Testis (tissue), 5 donors: ENCODE measurements at places on chromosomes 13 and 19. TPM values are rescaled to one million over a fixed set of nuclear protein-coding genes. Genes with fewer than 3 reads are reported as not detected.

Gene NEK3
- total RNA-seq, result 41.3 TPM

Gene CCNA1
- 48.9 TPM for total RNA-seq

Gene NCR1
- total RNA-seq, result 0.31 TPM

Gene ZNF442
- total RNA-seq, result 4.9 TPM

Gene KIR2DL3
- total RNA-seq, result not detected

Gene PDX1
- total RNA-seq, result 0.24 TPM

Gene SMAD9
- total RNA-seq, result 10.9 TPM

DNA sequence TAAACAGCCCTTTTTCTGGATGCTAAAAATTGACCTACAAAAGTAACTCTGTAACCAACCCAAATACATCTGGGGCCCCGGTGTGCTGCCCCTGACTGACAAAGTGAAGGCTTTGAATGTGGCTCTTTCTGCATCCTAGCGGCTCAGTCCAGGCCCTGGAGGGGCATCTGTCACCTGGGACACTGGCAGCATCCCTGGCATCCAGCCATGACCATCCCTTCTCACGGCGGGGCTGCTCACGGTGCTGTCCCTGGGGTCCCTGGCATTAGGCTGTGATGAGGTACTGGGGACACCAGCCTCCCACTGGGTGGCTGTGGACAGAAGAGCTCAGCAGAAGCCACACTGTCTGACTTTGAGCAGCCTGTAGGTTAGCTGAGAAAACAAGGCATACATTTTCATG lies 34.3 kb downstream of the BICRA start:
- H3K27me3 ChIP-seq, result no peaks in the 10 kb centered on the region
- peaks cover 9% of the 10 kb centered on the region for H3K4me1 ChIP-seq
- no peak overlapping the region for H3K27ac ChIP-seq
- no peak for DNase-seq

GRCh38 chr13:73683746-73684145 lies 450.5 kb downstream of the KLF12 start:
- H3K27ac ChIP-seq, result no peak overlapping the region
- H3K4me1 ChIP-seq, result no peaks in the 10 kb centered on the region

DNA sequence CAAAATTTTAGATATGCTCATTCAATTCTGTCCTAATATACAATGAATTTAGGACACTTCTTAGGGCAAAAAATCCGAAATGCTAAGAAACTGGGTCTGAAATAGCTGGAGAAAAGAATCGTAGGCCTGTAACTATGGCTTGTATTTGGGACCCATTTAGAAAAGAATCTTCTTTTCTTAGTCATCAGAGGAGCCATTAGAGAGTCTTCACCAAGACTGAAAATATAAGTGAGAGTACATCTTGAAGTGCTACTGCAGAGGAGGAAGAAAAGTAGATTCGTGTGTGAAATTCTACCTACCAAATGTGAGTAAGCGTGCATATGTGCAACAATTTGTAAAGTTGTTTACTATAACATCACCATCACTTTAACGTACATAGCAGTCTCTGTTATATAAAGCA lies 8.8 kb upstream of the DACH1 start:
- no peak overlapping the region for H3K4me3 ChIP-seq
- no peaks in the 10 kb centered on the region for H3K27me3 ChIP-seq
- no peaks in the 10 kb centered on the region for H3K36me3 ChIP-seq
- no peak for DNase-seq

DNA sequence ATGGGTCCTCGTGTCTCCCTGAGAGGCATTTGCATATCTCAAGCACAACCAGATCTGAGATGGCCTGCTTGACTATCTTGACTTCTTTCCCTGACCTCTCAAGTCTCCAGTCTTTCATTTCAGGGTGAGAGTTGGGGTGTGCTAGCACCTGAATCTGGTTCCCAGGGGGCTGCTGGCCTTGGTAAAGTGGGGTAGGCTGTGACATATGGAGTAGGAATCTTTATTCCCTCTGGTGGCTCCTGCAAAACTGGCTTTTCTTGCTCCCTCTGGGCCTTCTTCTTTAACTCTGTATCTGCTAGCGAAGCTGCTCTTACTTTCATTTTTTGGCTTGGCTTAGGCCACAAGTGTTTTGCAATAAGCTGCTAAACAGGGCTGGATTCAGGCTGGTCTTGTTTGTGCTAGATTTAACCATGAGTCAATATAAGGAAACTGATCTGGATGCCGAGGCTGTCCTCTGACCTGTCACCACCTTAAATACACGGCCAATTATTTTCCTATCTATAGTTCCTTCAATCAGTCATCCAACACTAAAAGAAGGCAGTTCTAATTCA lies 42.3 kb downstream of the ZNF493 start:
- H3K4me1 ChIP-seq, result peaks cover 19% of the 10 kb centered on the region
- H3K4me3 ChIP-seq, result no peak overlapping the region
- no peaks in the 10 kb centered on the region for H3K27me3 ChIP-seq
- DNase-seq, result no peak

GRCh38 chr13:73985783-73986182 lies 148.4 kb downstream of the KLF12 start:
- H3K27me3 ChIP-seq, result no peaks in the 10 kb centered on the region
- H3K4me1 ChIP-seq, result peaks cover 4% of the 10 kb centered on the region
- no peak overlapping the region for H3K27ac ChIP-seq
- H3K4me3 ChIP-seq, result no peak overlapping the region
- no peak for DNase-seq

- peaks cover 17% of the 10 kb centered on the region for H3K4me1 ChIP-seq
- no peak for DNase-seq
- H3K36me3 ChIP-seq, result no peaks in the 10 kb centered on the region
- H3K27me3 ChIP-seq, result no peaks in the 10 kb centered on the region
- H3K4me3 ChIP-seq, result no peak overlapping the region
Observed at GRCh38 chr13:111974341-111974640, 92.7 kb upstream of the SOX1 start.

GRCh38 chr13:51235756-51236490 lies 13.7 kb downstream of the FAM124A start:
- H3K4me3 ChIP-seq, result no peak overlapping the region
- peaks cover 9% of the 10 kb centered on the region for H3K4me1 ChIP-seq
- no peaks in the 10 kb centered on the region for H3K36me3 ChIP-seq
- no peak for DNase-seq
- H3K27ac ChIP-seq, result no peak overlapping the region

- no peak overlapping the region for H3K4me3 ChIP-seq
- DNase-seq, result no peak
- no peaks in the 10 kb centered on the region for H3K27me3 ChIP-seq
- H3K27ac ChIP-seq, result no peak overlapping the region
- H3K36me3 ChIP-seq, result no peaks in the 10 kb centered on the region
Observed at GRCh38 chr19:13176345-13176744, 26.1 kb downstream of the IER2 start.

- peaks cover 7% of the 10 kb centered on the region for H3K4me1 ChIP-seq
- H3K27ac ChIP-seq, result no peak overlapping the region
- H3K36me3 ChIP-seq, result no peaks in the 10 kb centered on the region
- no peaks in the 10 kb centered on the region for H3K27me3 ChIP-seq
Observed at GRCh38 chr19:3766520-3766919, 4.0 kb downstream of the MRPL54 start.

- no peak for DNase-seq
- peaks cover 28% of the 10 kb centered on the region for H3K4me1 ChIP-seq
- no peak overlapping the region for H3K4me3 ChIP-seq
Observed at GRCh38 chr19:15398501-15399233, 19.1 kb upstream of the AKAP8 start.

DNA sequence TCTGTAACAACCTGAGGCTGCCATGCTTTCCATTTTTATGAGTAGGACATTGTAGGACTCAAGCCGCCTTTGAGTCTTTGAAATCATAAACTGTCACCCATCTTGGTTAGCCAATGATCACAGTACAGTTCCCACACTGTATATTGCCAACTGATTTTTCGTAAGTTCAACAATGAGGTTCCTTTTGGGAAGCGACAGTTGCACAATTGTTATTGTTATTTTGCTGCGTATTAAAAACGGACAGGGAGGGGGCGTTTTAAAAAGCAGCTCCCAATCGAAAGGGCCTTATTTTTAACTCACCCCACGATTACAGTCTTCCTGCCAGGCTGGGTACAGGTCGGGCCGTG lies 601 bp downstream of the SLC46A3 start:
- H3K36me3 ChIP-seq, result no peaks in the 10 kb centered on the region
- H3K4me3 ChIP-seq, result peak overlapping the region; percentile 76
- peak overlapping the region; percentile 92 for H3K27ac ChIP-seq
- H3K4me1 ChIP-seq, result peaks cover 17% of the 10 kb centered on the region
- no peaks in the 10 kb centered on the region for H3K27me3 ChIP-seq

GRCh38 chr13:59230484-59231264 lies 933.1 kb downstream of the DIAPH3 start:
- no peak overlapping the region for H3K27ac ChIP-seq
- H3K4me3 ChIP-seq, result no peak overlapping the region
- no peaks in the 10 kb centered on the region for H3K36me3 ChIP-seq

- no peaks in the 10 kb centered on the region for H3K36me3 ChIP-seq
- H3K27me3 ChIP-seq, result no peaks in the 10 kb centered on the region
- peaks cover 15% of the 10 kb centered on the region for H3K4me1 ChIP-seq
- no peak overlapping the region for H3K4me3 ChIP-seq
- no peak overlapping the region for H3K27ac ChIP-seq
- DNase-seq, result no peak
Observed at GRCh38 chr13:110638257-110638656, 22.9 kb downstream of the NAXD start.

- H3K27me3 ChIP-seq, result no peaks in the 10 kb centered on the region
- DNase-seq, result peak; percentile 93
- H3K4me1 ChIP-seq, result peaks cover 5% of the 10 kb centered on the region
- H3K36me3 ChIP-seq, result no peaks in the 10 kb centered on the region
Observed at GRCh38 chr19:17855280-17856152, 4.2 kb upstream of the RPL18A start.

DNA sequence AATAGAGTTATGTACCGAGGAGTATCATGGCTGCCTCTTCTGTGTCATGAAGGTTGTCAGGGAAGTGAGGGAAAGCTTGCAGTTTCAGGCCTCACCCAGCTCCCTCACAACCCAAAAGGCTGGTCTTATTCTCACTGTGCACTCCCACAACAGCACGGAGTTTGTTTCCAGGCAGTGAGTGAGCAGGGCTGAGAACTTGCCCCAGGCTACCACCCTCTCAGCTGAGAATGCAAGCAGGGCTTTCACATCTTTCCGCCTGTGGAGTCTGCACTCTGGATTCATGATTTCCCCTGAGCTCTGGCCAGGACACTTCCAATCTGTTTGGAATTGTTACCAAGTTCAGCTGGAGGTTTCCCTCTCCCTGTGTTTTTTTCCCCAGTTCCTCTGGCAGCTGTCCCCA lies 2284.7 kb upstream of the PCDH20 start:
- no peaks in the 10 kb centered on the region for H3K4me1 ChIP-seq
- H3K36me3 ChIP-seq, result no peaks in the 10 kb centered on the region
- H3K27me3 ChIP-seq, result no peaks in the 10 kb centered on the region
- H3K27ac ChIP-seq, result no peak overlapping the region
- no peak overlapping the region for H3K4me3 ChIP-seq

GRCh38 chr19:16627193-16627927 lies 644 bp downstream of the MED26 start:
- H3K4me3 ChIP-seq, result peak overlapping the region; percentile 100
- H3K27me3 ChIP-seq, result no peaks in the 10 kb centered on the region
- no peaks in the 10 kb centered on the region for H3K36me3 ChIP-seq
- no peak for DNase-seq
- peak overlapping the region; percentile 91 for H3K27ac ChIP-seq

DNA sequence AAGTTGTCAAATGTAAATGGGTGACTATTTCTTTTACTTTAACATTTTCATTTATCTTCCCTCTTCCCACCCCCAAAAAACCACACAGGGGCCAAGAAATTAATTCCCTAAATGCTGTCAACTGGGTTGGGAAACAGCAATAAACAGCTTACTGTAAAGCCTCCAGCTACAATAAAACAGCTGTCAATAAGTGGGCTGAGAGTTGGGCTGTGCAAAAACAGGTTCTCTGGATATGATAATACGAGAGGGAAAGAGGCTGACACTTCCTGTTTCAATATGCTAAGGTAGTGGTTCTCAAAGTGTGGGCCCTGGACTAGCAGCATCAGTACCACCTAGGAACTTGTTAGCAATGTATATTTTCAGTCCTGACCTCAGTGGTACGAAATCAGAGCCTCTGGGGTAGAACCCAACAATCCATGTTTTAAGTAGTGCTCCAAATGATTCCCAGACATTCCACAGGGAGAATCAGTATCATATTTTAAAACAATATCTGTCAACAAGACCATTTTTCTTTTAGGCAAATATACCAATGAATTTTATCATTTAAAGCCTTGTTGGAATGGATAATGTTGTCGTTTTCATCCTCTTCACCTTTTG lies 8.4 kb downstream of the PCDH9 start:
- DNase-seq, result no peak
- no peak overlapping the region for H3K27ac ChIP-seq
- no peaks in the 10 kb centered on the region for H3K36me3 ChIP-seq
- H3K4me1 ChIP-seq, result no peaks in the 10 kb centered on the region

DNA sequence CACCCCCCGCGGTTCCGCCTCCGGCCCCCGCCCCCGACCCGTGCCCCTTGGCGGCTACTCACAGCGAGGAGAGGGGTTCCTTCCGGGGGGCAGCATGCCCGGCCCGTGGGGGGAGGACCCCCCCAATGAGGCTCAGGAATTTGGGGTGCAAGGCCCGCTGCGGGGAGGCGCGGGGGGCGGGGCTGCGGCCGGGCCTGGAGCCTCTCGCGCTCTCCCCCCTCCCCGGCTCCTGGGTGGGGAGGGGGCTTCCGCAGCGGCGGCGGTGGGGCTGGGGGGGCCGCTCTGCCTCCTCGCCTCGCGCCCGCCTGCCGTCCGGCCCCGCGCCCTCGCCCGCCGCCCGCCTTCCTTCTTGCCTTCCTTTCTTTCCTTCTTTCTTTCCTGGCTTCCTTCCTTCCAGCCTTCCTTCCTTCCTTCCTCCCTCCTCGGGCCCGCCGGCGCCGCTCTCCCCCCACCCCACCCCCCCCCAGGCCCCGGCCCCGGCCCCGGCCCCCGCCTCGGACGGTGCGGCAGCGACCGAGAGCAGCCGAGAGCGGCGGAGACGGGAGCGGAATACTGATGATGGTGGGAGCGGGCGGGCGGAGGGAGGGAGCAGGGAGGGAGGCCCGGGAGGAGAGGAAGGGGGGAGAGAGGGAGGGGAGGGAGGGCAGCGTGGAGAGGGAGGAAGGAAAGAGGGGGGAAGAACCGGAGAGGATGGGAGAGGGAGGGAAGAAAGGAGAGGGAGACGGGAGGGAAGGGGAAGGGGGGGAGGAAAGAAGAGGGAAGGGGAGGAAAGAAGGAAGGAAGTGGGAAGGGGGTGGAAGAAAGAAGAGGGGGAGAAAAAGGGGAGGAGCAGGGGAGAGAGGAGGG lies at the start of gene LRRC4B:
Gene LRRC4B (minus strand): TSS at position 554 of the 846 bp plus-strand sequence. CDS start 19,597 bp downstream, outside the sequence.
- no peak within 1 kb of the TSS for H3K27ac ChIP-seq
- peak within 1 kb of the TSS; percentile 26 for H3K4me3 ChIP-seq
- no peaks in the 10 kb centered on the region for H3K27me3 ChIP-seq
- H3K4me1 ChIP-seq, result no peaks in the 10 kb centered on the region
- no peak for DNase-seq
